Type B pancreatic cell (in vitro differentiated cells): ENCODE measurements at places on chromosomes 16 and 17.

DNA sequence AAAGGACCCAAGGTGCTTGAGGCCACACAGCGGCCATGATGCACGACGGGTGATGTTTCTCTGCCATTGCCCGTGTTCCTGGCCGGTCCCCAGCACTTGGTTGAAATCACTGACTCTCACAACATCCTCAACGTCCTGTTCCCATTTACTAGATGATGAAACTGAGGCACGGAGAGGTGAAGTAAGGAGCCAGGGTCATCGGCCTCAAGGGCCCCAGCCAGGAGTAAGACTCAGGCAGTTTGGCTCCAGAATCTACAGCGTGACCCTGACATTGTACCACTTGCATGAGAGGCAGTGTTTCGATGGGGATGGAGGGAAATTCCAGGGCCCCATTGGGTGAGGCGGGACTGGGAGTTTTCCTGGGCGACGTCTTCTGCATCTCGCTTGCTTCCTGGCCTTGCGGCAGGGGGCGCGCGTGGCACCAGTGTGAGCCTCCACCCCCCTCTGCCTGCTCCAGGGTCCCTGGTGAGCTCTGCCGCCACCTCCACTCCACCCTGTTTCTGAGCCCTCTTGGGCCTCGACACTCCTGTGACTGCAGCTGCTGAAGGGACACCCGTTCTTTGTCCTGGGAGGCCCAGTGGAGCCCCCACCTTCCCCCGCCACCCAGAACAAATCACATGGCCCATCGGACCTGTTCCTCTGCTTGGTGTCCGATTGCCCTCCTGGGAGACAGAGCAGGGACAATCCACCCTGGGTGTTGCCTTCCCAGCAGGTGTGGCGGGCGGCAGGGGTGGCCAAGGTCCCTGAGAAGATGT, 133.0 kb upstream of the GSE1 start:
- no peak for DNase-seq

DNA sequence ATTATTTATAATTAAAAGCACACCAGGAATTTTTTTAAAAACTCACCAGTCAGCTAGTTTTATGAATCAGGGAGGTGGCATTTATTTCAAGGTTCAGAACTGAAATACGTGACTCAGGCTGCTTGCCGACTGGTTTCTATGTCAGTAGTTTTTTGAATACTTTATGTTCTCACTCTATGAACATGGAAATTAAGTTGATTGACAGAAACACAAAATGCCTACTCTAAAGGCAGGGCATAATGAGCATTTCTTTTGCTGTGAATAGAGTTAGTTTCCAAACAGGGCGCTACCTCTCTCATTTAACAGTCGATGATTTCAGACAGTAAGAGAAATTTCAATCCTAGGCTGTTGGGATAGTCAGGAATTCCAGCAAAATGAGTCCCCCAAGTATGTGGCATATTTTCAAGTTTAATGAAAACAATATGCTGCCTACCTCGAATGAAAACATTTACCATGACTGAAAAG, 6.7 kb downstream of the HS3ST3B1 start:
- DNase-seq, result no peak

DNA sequence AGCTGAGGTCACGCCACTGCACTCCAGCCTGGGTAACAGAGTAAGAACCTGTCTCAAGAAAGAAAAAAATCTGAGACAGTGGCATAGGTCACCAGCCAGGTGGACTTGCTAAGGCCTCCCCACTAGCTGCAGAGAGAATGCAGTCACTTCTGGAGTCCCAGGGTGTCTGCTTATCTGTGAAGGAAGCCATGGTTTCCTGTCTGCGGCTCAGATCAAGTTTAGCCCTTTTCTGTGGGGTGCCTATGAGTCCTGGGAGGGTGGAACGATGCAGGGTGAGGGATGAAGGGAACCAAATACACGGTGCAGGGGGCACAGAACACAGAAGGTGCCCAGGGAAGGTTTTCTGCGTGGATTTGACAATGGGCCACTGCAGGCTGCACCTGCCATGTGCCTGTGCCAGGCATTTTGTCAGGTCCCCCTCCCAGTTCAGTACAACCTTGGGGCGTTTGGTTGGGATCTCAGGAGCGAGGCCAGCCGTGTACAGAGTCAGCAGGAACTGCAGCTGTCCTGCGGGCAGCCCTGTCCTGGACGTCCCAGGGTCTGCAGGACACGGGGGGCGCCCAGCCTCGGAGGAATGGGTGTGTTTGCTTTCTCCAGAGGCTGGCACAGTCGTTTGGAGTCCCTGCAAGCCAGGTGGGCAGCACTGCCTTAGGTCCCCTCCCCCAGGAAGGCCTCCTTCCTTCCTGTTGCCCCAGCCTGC, 41.8 kb downstream of the RAB11FIP4 start:
- no peak for DNase-seq

DNA sequence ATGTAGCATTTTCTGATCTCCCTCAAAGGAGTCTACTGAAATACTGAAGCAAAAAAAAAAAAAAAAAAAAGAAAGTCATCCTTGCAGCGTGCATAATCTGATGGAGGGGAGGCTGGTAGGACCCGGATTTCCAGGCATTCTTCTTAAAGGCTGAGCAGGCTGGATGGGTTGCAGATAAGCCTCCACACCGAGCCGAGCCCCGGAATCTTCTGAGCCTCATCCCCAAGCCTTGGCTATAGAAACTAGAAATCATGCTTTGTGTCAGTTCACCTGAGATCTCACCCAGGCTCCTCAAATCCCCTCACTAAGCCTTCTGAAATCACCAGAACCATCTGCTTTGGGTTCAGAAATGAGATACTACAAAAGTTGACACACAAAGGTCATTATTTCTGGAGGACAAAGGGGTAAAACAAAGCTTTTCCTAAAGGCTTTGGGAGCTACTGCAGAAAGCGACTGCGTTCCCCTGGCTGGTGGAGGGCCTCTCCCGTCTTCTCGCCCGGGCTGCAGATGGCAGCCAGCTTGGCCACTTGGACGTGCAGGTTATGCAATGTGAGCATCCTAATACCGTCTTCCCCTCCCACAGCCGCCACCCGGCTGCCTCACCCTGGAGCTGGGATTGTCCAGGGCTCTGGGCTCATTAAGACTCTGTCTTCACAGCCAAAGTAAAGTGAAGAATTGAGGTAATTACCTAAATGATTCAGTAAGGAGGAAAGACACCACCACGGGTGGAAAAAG, 4.7 kb upstream of the CACNG4 start:
- DNase-seq, result no peak

- DNase-seq, result no peak
Measured at GRCh38 chr17:75271955-75272847, 1.2 kb upstream of the MIF4GD start.
